Stimulated activated CD4-positive, alpha-beta T cell treated with anti-CD3 and anti-CD28 coated beads, Interleukin-12 subunit alpha, Interleukin-12 subunit beta, amount 100 ng/mL, for 24 hours (primary cell): ENCODE measurements at places on chromosomes 11 and 22.

GRCh38 chr22:30186041-30186440, 60.5 kb downstream of the LIF start:
- DNase-seq: no peak

DNA sequence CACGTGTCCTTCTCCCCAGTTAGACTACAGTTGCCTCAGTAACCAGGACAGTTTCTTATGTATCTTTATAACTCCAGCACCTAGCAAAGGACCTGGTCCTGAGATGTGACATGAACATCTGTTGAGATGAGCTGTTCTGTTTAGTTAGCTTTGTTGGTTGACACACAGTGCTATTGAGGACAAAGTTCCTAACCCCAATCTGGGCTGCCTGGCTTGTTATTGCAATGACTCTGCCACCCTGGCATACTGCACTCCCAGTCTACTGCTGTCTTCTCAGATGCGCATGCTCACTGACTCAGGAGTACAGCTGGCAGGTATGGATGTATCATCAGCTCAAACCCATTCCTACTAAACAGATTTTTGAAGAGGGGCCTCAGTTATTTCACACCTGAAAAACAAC, 7.4 kb downstream of the DESI1 start:
- DNase-seq: no peak

- no peak for DNase-seq
Observed at GRCh38 chr22:46429325-46429853, 93.9 kb downstream of the TRMU start.

- no peak for DNase-seq
Observed at GRCh38 chr22:42994917-42995562, 19.9 kb downstream of the PACSIN2 start.

- no peak for DNase-seq
Observed at GRCh38 chr11:76794371-76795289, 11.5 kb downstream of the TSKU start.

GRCh38 chr22:50605613-50606074, 5.1 kb downstream of the MAPK8IP2 start:
- no peak for DNase-seq

GRCh38 chr11:88596786-88597185, 259.2 kb upstream of the CTSC start:
- no peak for DNase-seq

DNA sequence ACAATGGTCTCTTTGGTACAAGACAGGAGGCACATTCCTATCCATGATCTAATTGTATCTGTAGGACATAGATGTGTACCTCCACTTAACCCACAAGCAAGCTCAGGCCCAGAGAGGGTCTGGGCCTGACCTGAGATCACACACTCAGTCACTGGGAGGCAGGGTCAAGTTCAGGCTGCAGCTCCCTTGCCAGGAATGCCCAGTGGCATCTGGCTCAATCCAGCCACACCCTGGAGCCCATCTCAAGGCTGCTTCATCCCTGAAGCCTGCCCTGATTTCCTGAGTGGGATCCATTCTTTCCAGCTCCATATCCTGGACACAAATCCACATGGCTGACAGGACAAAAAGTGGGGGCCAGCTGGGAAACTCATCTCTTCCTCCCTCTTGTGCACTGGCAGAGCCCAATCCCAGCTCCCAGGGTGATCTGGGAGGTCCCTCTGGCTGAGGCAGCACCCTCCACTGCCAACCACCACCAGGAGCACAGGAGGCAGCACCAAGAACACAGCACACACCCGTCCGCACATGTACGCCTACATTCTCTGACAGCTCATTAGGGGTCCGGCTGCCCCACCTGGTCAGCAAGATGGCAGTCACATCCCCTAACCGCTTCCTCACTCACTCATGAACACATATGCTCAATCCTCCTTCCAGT, 39.2 kb upstream of the KLHL35 start:
- no peak for DNase-seq

- no peak for DNase-seq
Observed at GRCh38 chr11:47791774-47792430, 24.8 kb upstream of the FNBP4 start.

- DNase-seq: no peak
Observed at GRCh38 chr11:78192911-78193351, 4.2 kb downstream of the USP35 start.

GRCh38 chr11:57674251-57674650, 6.3 kb downstream of the ZDHHC5 start:
- no peak for DNase-seq

- DNase-seq: no peak
Observed at GRCh38 chr11:104546501-104546900, 351.8 kb downstream of the CASP12 start.

DNA sequence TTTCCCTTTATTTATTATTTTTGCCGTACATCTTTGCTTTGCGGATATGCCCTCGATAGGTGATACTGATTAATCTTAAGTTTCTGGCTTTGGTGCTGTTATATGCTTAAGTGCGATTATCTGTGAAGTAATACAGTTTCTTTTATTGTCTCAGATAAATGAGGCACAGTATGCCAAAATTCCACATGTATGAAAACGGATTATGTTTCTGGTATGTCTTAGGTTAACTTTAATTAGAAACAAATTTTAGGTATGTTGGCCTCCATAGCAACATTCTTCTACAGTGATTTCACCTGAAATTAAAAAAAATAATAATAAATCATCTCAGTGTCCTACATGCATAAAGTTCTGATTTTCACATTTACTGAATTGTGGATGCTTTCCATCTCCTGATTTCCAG, 119.2 kb downstream of the ARHGAP42 start:
- no peak for DNase-seq

DNA sequence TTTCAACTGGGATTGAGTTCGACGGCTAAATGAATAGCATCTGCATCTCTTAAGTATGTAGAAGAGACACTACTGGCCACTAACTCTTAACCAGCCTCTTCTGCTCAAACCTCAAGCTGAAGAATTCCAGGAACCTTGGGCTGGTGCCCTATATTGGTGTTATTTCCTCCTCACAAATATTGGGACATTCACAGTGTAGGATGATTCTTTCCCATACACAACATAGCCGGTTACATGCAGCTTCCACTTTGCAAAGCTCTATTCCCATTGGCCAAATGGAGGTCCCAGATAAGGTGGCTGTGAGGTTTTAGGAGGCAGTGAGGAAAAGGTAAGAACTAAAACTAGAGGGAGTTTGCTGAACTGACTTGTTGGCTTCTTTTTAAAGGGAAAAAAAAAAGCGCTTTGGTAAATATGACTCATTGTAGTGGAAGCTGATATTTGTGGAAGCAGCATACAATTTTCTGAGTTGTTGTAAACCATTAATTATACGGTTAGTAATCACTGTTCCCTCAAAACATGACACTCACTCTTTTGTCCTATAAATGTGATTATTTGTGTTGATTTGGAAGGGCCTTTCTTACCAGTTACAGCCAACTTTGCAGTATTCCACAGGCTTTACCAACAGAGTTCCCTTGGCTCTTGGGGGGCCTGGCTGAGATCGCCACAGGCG, 17.6 kb downstream of the C22orf31 start:
- DNase-seq: no peak

- no peak for DNase-seq
Observed at GRCh38 chr22:30202531-30203006, 44.0 kb downstream of the LIF start.

DNA sequence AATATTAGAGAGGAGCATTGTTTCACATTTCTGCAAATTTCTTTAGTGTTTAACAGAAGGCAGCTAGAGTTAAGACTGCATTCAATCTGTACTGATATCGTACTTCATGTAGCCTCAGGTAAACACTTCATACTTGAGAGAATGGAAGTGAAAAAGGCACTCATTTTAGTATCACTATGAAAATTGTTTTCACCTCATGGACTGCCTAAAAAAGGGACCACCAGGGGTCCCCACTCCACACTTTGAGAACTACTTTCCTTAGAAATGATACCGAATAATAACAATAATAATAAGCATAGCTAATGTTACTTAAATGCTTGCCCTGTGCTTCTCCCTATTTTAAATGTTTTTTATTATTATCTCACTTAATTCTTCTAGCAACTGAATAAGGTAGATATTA, 95.1 kb downstream of the BLID start:
- DNase-seq: no peak

GRCh38 chr11:125182573-125182972, 18.0 kb downstream of the PKNOX2 start:
- DNase-seq: no peak

DNA sequence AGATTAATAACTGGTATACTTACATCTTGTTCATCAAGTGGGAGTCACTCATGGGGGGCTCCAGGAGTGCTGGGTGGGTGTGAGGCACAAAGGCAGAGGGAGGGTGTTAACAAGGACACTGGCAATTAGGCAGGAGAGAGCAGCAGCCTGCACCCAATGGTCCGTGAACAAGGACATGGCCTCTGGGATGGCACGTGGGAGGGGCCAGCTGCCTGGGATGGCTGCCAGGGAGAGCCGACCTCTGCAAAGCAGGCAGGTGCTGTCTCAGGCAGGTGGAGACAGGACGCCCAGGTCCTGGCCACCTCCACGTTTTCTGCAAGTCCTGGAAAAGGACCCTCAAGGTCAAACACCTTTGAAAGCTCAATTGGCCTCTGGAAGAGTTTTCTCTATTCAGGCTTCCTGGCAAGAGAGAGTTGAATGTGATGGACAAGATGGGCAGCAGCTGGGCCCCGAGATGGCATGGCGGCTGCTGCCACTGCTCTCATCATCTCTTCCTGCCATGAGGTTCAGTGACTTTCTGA, 257.1 kb downstream of the BUD13 start:
- no peak for DNase-seq

GRCh38 chr11:126475014-126475991, 119.8 kb downstream of the ST3GAL4 start:
- no peak for DNase-seq

DNA sequence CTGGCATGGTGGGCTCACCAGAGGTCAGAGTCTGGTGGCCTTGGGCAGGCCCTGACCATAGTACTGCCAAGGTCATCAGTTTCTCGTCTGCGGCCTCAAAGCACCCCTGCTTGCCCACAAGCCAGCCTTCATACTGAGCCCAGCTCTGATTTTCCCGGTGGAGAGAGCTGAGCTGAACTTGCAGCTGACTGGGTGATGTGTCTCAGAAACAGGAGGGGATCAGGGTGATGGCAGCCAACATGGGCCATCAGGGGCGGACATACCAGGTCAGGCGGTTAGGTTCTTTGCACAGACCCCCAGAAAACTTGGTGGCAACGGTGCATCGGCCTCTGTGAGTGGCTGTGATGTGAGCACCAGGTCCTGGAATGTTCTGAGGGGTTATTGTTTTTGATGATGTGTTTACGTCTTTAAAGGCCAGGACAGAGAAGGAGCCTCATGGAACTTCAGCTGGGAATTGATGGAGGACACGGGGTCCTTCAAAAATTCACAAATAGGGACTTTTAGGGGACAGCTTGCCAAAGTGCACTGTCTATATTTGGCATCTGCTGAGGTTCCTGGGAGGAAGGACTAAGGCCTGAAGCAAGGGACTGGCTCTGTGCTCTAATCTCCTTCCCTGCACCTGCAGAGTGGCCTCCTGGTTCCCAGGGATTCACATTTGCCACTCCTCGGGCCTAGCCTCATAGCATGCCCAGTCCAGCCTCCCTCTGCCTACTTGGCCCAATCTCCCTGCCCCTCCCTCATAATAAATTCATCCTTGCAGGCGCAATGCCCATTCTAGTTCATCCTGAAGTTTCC, 131.2 kb downstream of the OSBP2 start:
- DNase-seq: no peak

- no peak for DNase-seq
Observed at GRCh38 chr11:105368711-105369110, 229.1 kb upstream of the CARD18 start.

- DNase-seq: no peak
Observed at GRCh38 chr22:45784357-45785277, 113.0 kb downstream of the ATXN10 start.

- no peak for DNase-seq
Observed at GRCh38 chr11:70074746-70075145, 3.4 kb upstream of the ANO1 start.

DNA sequence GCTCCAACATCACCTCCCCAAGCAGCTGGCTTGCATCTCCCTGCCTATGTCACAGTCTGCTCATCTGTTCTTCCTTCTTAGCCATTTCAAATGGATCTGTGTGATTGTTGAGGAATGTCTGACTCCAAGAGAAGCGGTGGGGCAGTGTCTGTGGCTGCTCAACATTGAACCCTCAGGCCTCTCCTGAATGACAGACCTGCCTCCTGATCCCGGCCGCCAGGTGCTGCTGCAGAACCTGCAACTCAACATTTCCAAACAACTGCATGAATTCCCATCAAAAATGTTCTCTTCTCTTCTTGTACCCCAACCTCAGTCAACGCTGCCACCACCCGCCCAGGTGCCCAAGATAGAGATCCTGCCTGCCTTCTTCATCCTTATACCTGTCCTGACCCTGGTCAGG, 132.5 kb downstream of the FBXO7 start:
- no peak for DNase-seq

GRCh38 chr11:113001709-113002108, 40.5 kb downstream of the NCAM1 start:
- DNase-seq: no peak

DNA sequence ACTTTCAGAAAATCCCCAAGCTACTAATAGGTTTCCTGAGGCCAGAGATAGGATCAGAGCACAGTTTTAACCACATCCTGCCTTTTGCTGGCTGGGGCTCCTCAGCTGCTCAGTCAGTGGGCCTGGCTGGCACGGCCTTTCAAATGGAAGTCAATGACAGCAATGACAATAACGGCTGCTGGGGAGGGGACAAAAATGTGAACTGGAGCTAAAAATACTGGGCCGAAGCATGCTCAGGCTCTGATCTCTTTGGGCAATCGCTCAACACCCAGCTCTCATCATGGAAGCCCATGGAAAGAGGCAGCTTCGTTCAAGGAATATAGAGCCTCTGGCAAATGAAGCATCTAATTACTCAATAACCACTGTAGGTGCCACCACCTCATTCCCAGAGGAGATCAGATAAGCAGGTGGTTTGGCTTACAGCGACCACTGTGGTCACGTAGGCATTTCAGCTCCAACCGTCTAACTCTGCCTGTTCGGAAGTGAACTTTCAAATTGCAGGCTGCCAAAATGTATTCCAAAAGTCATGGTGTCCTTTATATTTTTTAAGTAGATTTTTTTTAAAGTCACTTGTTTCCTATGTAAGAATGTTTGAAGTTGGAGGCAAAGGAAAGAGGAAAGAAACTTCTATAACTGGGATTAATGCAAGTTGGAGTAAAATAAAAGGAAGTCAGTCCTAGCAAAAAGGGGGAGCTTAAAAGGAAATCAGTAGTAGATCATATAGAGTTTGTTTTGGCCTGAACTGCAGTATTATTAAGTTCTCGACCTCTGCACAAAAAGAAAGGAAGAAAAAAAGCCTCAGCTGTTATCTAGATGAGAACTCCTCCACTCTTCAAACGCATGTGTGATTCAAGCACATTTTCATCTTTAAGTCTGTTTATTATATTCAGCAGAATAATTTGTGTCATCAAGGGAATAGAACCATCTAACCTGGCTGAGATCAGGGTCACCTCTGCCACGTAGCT, 14.1 kb downstream of the WT1 start:
- no peak for DNase-seq
